ENCODE measurements at places on chromosomes 16 and 17. TPM values are rescaled to one million over a fixed set of nuclear protein-coding genes. Genes with fewer than 3 reads are reported as not detected.

IL17C gene
- not detected for total RNA-seq

CA5A gene
- total RNA-seq: not detected

DNA sequence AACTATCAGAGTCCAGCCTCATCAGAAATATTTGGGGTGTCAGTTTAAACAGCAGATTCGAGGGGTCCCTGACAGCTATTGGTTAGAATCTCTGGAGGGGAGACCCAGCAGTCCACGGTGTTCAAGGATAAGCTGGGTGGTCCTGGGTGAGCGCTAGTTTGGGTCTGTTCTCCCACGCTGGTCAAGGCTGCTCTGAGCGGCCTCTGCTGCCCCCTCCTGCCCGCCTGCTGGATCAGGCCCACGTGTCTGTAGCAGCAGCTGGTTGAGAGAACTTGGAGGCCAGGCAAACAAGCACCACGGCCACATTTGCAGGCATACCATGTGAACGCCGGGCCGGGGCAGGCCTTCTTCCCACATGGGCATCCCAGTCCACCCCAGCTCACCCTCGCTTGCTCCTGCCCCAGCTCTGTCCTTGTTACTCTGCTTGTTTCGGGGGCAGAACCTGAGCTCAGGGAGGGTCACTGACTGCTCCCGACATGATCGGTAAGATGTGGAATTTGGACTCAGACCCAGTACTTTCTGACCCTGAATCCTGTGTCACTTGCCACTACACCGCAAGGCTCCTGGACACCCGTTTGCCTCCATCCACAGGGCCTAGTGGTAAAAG, 7.4 kb downstream of the FOXF1 start:
- DNase-seq: peak; percentile 51

DNA sequence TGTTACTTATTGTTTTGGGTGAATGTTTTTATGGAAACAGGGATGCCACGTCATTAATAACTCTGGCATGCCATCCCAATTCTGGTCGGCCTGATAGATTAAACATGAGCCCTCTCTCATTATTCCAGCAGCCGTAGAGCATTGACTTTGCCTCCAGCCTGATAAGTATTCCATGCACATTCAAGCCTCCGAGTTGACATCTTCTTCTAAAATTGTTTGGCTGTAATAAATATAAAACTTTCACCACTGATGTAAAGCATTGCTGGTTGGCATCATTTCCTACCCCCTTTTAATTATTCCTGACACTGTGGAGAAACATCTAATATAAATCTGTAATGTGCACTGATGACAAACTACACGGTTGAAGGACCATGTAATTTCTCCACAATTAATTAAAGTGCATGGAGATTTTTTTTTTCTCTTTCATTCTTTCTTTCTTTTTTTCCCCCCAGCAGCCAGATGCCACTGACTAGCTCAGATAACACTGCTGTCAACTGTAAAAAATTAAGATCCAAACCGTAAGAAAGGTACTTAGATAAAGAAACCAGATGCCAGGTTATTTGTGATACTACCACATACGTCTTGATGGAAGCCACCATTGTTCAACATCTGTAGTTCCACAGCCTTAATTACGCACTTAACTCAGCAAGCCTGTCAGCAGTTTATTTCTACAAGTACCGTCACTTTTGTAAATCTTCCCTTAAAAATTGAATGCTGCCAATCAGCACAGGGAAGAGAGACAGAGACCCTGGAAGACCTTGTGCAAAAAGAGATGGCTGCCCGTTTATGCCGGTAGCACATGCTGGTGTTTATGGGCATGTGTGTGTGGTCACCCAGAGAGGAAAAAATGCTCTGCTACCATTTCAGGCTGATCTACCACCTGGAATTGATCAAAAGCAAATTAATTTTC, 237.7 kb downstream of the IRX3 start:
- no peak for DNase-seq

DNA sequence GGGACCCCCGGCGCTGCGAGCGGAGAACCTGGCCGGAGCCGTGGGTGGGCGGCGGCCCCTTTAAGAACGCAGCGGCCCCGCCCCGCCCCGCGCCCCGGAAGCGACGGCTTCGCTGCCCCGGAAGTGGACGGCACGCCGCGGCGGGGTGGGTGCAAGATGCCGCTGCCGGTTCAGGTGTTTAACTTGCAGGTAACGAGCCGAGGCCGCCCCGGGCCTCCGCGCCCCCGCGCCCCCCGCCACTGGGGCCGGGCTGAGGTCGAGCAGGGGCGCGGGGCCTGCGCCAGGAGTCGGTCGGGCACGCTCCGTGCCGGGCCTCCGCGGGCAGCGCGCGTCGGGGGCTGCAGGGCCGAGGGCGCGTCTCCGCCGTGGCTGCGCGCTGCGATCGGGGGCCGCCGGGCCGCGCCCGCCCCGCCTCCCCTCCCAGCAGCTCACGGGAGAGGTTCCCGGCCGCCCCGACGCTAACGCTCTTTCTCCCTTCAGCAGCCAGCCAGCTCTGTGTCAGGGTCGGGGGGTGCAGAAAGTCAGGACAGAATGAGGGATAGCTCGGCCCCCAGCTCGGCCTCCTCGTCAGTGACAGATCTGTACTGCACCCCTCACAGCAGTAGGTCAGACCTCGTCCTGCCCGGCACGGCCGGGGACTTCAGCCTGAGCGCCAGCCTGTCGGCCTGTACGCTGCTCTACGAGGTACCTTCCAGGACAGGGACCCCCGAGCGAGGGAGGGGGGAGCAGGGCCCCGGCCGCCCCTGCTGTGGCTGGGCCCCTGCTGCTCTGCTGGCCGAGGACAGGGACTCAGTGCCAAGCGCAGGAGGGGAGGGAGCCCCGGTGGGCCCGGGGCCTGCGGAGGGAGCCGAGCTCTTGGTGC, at the start of the genes GPS1 and RFNG:
Gene GPS1 (plus strand): TSS at position 123 of the 862 bp plus-strand sequence. CDS start 34 bp downstream, at position 157.
Gene RFNG (minus strand): TSS at position 36 of the 862 bp plus-strand sequence. CDS start 45 bp downstream, outside the sequence.
- peak; percentile 73 for DNase-seq

DNA sequence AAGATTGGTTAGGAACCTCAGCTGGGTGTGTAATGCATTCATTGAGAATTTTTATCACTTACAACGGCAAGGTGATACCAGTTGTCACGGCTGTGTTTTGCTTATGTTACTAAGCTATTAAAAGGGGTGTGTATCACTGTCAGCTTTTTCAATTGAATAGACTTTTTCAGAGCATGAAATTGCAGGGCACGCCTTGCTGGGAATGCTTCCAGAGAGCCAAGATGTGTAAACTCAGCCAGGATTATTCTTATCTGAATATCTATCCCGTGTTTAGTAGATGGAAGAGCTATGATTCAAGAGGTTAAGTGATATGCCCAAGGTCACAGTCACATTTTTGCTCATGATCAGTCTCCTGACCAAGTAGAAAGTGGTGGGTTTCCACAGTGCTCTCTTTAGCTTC, 6.6 kb upstream of the TEKT3 start:
- peak; percentile 28 for DNase-seq

GRCh38 chr17:79930877-79931816, 91.9 kb upstream of the CBX4 start:
- DNase-seq: no peak
